ENCODE measurements at places on chromosomes 13 and 19.

- no peak for DNase-seq
Measured at GRCh38 chr13:88464851-88465250, 793.7 kb downstream of the SLITRK5 start.

DNA sequence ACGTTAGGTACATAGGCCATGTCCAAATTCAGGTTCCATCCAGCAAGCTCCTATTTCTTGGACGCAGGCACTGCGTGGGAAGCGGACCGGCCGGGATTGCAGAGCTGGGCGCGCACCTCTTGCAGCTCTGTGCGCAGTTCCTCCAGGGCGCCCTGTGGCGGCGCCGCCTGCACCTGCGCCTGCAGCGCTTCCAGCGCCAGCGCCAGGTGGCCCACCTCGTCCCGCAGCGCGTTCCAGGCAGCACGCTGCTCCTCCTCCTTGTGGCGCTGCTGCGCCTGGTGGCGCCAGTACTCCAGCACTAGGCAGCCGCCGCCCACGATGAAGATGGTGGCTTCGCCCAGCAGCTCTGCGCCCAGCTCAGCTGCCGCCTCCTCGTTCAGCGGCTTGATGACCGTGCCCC is 31.1 kb downstream of the OPA3 start:
- DNase-seq = no peak

GRCh38 chr19:16347706-16348105 is 23.1 kb downstream of the KLF2 start:
- no peak for DNase-seq

DNA sequence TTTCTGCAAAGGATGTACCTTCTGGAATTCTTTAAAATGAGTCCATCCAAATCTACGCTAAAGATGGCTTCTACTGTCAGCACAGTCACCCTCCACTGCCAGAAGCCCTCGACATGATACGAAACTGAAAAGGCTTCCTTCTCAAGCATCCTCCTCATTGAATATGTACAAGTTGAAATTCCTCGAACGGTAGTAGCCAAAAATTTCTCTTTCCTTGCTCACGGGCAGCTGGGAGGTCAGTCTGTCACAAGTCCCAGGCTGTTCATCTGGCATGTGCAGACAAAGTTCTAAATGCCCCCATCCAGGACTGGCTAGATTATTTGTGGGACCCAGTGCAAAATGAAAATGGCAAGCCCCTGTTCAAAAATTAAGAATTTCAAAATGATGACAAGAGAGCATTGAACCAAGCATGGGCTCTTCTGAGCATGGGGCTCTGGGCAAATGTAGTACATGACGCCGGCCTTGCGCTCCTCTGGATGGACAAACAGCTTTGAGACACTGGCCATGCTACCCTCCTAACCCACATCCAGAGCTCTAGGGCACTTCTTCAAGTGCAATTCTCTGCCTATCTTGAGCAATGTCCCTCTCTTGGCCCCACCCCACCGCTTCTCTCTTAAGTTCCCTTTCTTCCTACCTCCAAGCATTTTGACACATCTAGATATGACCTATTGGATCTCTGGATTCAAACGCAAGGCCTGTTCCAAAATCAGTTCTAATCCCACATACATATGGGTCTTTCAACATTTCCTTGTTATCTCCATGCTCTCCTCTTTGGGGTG is 78.9 kb upstream of the FLT1 start:
- no peak for DNase-seq

GRCh38 chr13:103757361-103757760 is 691.1 kb upstream of the SLC10A2 start:
- DNase-seq = no peak

DNA sequence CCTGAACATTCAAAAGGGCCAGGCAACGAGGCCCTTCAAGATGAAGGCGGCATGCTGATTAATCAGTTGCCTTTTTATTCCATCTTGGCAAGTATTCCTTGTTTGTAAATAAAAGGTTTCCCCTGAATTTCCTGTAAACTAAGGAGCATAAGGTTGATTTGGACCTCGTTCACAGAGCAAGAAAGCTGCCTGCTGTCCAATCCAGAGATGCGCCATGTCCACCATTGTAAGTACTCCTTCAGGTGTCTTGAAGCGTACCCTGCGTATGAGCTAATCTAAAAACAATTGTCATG is 884.7 kb downstream of the PCDH9 start:
- no peak for DNase-seq

GRCh38 chr13:50893211-50893852 is 16.3 kb upstream of the RNASEH2B start:
- DNase-seq = peak; percentile 11

- DNase-seq = no peak
Measured at GRCh38 chr13:62544928-62545327, 1129.3 kb upstream of the PCDH20 start.

DNA sequence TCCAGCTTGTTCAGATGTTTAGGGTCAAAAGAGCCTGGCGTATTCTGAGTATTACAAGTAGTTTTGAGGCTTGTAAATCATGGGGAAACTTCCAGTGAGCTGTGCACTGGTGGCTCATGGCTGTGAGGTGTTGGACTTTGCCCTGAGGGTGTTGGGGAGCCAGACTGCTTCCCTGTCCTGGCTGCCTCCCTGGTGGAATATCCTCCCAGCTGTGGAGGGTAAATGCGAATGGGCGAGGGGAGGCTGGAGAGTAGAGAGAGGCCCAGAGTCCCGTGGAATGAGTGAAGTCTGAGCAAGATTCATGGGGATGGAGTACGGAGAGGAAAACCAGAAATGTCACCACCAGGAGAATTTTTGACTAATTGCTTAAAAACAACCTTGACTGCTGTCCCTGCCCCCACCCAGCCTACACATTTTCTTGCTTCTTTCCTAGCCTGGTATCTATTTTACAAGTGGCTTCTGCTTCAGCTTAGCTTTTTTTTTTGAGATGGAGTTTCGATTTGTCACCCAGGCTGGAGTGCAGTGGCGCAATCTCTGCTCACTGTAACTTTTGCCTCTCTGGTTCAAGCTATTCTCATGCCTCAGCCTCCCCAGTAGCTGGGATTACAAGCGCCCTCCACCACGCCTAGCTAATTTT is 3.7 kb downstream of the SNRPA start:
- DNase-seq = no peak

GRCh38 chr19:28221736-28222135 is 991.2 kb downstream of the UQCRFS1 start:
- no peak for DNase-seq

DNA sequence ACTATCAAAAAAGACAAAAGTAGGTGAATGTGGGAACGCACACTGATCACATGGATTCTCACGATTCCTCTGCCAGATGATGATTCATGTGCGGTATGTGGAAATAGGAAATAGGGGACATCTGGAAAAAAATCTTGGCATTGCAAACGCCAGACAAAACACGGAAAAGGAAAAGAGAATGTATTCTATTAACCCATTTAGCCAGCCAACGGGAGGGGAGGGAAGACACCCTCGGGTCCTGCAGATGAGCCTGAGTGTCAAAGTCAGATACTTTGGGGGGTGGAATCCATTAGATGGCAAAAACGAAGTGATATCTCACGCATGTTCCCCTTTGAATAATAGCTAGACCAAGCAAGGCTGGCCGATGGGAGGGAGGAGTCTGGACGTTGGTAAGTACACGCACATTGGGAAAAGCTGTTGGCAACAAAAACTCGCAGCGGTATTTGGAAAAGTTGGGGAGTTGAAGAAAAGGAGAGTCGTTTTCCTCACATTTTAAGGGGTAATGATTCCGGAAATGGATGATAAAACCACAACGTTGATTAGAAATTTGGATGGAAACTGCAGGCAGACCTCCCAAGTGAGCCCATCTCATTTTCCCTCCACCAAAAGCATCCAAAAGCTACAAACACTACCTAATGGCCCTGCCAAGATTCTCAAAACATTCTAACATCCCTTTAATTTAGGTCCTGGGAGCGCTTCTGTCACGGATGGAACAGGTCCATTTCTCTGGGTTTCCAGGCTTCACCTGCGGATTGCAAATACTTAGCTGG is 73.6 kb downstream of the COL4A1 start:
- no peak for DNase-seq

- no peak for DNase-seq
Measured at GRCh38 chr19:31071136-31071855, 277.9 kb downstream of the TSHZ3 start.

Measured in activated gamma-delta T cell treated with Interleukin-2 at 50 U/mL for 16 hours (primary cell).